ENCODE measurements at places on chromosomes 16 and 17.

GRCh38 chr17:28475151-28475900 is 1.9 kb downstream of the SLC13A2 start:
- DNase-seq: no peak

DNA sequence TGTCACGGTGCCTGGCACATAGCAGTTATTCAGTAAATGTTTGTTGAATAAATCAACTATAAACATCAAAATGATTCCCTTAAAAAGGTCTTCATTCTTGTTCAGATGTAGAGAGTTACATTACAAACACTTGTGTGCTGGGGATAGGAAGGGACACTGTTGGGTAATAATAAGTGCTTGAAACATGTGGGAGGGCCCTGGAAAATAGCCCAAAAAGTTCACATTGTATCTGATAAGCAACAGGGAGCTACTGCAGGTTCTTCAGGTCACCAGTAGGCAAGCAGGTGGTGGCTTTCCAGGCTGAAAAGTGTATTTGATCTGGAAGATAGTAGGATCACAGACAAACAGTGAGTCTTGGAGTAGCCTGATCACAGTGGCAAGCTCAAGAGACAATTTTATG is 19.0 kb upstream of the ZNF652 start:
- DNase-seq: no peak

DNA sequence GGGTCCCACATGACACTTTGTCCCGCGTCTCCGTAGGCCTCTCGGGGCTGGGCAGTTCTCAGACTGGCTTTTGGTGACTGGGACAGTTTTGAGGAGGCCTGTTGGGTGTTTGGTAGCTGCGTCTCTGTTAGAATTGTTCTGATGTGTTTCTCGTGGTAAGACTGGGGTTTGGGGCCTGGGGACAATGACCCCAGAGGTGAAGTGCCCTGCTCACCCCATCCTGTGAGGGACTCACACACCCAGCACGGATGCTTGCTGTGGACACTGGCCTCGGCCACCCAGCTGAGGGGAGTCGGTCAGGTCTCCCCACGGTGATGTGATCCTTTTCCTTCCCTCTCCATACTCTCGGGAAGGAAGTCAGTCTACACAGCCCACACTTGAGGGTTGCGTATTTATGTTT is 50.3 kb downstream of the METRNL start:
- DNase-seq: no peak

DNA sequence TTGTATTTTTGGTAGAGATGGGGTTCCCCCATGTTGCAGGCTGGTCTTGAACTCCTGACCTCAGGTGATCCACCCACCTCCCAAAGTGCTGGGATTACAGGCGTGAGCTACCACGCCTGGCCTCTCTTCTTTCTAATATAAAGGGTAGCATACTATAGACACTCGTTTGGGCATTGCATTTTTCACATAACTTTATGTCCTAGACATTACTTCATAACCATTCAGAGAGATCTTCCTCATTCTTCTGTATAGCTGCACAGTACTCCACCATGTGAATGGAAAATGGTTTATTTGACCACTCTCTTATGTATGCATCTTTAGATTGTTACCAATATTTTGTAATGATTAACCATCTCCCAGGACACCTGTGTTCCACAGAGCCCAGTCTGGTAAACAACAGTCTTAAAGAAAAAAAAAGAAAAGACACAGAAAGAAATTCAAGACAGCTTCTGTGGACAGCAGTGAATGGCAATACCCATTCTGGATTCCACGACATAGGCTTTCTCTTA is 42.1 kb downstream of the TK2 start:
- no peak for DNase-seq

GRCh38 chr16:56551796-56552738 is 12.8 kb upstream of the MT4 start:
- DNase-seq: no peak

GRCh38 chr17:13736916-13737315 is 135.2 kb upstream of the HS3ST3A1 start:
- peak; percentile 47 for DNase-seq

DNA sequence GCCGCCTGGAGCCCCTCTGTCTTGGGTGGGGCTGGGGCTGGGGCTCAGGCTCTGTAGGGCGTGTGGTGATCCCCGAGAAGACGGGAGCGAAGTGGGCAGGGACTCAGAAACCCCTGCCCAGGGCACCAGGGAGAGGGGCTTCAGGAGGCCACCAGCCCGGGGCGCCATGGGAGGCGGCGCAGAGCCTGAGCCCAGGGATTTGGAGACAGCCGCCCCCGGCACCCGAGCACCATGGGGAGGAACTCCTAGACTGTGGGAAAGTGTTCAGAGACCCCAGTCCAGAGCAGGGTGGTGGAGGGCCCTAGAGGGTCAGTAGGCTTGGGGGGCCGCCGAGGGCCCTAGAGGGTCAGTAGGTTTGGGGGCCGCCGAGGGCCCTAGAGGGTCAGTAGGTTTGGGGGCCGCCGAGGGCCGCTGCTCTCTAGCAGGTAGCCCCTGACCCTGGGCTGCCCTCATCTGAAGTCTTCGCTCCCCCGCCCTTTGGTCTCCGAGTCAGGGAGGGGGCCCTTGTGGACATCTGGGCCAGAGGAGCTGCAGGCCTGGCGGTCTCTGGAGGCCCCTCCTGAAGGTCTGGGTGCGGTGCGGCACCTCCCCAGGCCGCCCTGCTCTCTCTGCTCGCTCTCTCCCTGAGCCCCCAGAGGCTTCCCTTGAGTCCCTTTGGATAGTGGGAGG is 734 bp downstream of the ARHGDIG start:
- DNase-seq: no peak

DNA sequence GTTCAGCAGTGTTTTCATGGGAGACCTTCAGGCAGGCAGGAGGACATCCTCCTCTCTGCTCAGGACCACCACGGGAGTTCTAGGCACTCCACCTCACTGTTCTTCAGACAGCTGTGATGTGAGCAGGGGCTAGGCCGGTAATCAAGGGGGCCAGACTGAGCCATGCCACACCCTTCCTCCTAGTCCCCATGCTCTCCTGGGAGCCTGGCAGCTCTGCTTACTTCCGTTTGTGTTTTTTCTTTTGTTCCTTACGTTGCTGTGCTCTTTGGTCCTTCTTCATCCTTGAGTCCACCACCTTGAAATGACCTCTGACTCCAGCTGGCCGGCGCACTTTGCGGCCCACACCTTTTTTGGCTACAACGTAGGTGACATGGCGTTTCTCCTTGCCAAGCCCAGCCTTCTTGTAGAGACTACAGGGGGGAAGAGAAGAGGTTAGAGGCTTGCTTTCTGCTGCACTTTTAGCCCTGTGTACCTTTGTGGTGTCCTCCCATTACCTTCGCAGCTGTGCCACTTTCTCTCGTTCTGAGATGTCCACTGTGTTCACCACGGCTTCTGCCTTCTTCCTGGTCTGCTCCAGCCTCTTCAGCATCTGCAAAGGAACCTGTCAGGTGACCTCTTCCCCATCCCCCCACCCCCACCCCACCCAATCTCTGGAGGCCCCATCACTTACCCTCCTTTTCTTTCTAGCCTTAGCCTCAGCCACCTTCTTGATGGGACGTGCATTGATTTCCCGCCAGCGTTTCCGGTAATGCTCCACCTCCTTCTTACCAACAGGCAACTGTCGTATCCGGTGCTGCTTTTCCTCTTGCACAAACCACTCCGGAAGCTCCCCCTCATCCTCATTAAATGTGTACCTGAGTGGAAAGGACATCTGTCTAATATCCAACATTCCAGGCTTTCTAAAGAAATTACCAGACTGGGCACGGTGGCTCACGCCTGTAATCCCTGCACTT is 7.4 kb upstream of the PSMC5 start:
- no peak for DNase-seq

DNA sequence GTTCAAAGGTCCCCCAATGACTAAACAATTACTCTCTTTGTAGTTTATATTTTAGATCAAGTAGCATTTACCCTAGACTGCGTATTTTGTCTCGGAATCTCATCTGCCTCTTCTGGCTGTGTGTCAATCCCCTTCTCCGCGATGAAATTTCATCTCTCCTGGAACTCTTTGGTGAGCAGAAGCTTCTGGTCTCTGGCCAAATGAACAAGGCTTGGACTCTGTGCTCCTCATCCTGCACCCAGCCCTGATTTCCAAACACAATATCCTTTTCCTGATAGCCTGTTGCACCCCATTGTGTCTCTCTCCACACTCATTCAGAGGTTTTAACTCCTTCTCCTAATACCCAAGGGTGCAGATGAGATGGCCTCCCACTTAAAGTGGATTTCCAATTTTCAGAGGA is 609.4 kb upstream of the CDH5 start:
- no peak for DNase-seq

GRCh38 chr17:58082341-58082869 is 814 bp upstream of the DYNLL2 start:
- no peak for DNase-seq

- DNase-seq: no peak
Measured at GRCh38 chr17:9473711-9474110, 101.9 kb downstream of the STX8 start.

DNA sequence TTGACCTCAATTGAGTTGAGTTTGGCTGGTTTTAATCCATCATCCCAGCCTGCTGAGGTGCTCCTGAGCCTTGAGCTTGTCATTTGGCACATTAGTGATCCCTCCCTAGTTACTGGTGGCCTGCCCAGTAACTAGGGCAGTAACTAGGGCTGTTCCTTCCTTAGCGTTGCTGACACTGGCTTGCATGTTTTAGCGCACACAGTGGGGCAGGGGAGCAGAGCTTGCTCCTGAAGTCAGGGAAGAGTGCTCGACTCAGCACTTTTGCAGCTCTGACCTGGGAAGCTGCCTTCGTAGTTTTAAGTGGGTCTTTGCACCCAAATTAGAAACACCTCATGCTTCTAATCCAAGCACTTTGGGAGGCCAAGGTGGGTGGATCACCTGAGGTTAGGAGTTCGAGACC is 15.7 kb downstream of the CCDC42 start:
- no peak for DNase-seq

All from stromal cell of bone marrow (primary cell).